Activated CD4-positive, alpha-beta T cell treated with anti-CD3 and anti-CD28 coated beads, Interleukin-2, amount 50 U/mL, for 16 hours (primary cell): ENCODE measurements at places on chromosomes 13 and 19.
A peak's percentile ranks its signal among the peaks of the same experiment; 100 is the strongest.

DNA sequence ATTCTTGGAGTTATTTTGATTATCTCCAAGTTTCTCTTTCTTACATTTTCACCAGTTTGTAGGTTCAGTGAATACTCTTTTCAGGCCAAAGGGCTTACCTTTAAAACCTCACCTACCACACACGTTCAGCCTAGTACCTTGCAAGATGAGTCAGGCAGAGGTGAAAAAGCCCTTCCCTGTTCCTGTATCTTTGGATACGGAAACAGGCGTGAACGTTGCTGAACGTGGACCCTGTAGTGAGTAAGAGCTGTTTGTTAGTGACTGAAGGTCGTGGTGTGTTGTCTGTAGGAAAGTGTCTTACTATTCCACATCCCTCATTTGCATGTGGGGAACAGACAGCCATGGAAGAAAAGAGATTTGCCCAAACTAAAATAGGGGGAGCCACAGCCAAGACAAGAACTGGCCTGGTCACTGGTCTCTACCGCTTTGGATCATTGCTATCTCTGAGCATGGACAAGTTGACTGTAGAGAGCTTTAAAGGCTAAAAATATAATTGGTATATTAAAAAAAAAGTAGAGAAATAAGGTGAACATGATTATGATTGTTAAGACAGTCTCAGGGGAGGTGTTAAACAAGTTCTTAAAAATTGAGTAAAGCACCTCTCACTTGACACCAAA, 3.5 kb downstream of the CEBPG start:
- DNase-seq = no peak

DNA sequence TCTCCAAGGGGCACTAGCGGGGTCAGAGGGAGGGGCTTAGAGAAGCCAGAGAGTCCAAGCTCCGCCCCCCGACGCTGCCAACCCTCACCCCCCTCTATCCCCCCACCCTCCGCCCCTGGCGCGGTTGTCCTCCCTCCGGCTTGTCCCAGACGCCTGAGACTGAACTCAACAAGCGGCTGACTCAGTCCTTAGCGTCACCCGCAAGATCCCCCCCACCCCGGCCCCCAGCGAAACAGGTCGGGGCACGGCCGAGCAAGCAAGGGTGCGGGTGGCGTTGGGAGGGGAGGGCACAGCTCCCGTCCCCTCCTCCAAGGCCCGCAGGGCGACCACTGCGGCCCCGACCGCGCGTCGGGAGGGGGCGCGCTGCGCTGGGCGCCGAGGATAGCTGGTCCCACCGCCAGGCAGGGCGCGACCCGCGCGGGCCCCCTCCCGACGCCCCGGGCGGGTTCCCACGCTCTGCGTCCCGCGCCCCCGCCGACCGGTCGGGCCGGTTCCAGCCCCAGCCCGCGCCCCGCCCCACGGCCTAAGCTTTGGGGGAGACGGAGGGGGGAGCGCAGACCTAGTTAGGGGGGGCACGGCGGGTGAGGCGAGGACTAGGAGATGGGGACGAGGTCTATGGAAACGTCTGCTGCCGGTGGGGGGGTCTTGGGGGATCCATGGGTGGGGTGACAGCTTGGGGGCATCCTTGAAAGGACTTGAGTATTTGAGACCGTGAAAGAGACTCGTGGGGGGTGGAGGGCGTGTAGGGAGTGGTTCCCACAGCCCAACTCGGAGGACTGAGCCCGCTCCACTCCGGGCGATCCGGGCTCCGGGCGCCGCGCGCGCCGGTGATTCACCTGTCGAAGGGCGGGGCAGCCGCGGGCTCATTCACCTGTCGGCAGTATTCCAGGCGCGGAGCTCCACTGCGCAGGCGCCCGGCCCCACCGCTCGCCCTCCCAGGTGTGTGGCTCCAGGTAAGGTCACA, 5.1 kb downstream of the NOTCH3 start:
- DNase-seq = no peak

GRCh38 chr19:29089315-29089870, 123.6 kb downstream of the UQCRFS1 start:
- no peak for DNase-seq

GRCh38 chr19:47280183-47280797, 5.6 kb downstream of the INAFM1 start:
- DNase-seq = peak; percentile 63

DNA sequence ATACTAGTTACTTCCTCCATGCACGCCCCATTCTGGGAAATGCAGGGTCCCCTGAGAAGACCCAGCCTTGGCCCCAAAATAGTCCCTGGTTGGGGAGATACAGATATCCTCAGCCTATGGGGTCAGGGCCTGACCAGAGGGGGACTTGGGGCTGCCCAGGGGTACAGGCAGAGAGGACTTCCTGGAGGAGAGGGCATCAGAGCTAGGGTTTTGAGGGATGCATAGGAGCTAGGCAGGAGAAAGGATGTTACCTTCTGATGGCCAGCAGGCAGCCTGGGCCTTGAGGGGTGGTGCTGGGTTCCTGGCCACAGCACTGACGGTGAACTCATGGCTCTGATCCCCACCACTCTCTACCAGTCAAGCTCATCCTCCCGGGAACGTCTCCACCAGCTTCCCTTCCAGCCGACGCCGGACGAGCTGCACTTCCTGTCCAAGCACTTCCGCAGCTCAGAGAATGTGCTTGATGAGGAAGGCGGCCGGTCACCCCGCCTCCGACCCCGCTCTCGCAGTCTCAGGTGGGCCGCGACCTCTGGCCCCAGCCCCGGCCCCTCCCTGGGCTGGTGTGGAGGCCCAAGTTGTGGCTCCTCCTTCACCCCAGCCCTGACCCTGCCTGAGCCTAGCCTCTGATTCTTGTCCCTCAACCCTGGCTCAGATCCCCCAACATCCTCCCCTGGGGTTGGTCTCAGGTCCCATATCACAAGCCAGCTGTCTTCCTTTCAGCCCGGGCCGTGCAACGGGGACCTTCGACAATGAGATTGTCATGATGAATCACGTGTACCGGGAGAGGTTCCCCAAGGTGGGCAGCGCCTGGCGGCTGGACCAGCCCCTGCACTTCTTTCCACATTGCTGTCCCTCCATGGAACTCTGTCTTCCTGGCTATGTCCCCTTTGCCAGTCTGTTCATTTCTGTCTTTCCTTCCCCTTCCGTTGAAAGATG, 25.6 kb downstream of the MAST3 start:
- DNase-seq = no peak

- no peak for DNase-seq
Measured at GRCh38 chr19:22831211-22831610, 880 bp upstream of the ZNF723 start.

GRCh38 chr19:45152504-45153338, 8.1 kb downstream of the NKPD1 start:
- DNase-seq = peak; percentile 47

GRCh38 chr13:49649244-49649962, 21.1 kb downstream of the ARL11 start:
- no peak for DNase-seq

DNA sequence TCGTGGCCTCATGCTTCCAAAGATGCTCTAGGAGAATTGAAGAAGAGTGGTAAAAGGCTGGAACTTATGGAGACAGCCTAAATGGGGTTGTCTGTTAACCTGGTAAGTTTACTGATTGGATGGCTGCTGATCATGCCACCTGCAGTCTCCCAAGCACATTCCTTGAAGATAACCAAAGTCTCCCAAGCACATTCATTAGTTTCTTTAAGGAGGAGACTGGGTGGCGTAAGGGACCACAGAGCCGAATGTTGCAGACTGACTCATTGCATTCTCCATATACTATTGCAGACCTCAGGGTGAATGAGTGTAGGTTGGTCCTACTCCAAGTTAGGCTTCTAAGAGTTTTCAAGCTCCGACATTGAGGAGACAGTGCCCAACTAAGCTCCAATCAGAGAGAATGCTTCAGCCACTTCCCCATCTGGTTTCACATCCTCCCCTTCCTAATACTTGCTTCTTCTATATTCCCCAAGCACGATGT, at the start of gene IGFL3:
IGFL3 (minus strand) TSS at position 51 of the 478 bp plus-strand sequence; CDS start at position 12, 39 bp downstream.
- DNase-seq = no peak

DNA sequence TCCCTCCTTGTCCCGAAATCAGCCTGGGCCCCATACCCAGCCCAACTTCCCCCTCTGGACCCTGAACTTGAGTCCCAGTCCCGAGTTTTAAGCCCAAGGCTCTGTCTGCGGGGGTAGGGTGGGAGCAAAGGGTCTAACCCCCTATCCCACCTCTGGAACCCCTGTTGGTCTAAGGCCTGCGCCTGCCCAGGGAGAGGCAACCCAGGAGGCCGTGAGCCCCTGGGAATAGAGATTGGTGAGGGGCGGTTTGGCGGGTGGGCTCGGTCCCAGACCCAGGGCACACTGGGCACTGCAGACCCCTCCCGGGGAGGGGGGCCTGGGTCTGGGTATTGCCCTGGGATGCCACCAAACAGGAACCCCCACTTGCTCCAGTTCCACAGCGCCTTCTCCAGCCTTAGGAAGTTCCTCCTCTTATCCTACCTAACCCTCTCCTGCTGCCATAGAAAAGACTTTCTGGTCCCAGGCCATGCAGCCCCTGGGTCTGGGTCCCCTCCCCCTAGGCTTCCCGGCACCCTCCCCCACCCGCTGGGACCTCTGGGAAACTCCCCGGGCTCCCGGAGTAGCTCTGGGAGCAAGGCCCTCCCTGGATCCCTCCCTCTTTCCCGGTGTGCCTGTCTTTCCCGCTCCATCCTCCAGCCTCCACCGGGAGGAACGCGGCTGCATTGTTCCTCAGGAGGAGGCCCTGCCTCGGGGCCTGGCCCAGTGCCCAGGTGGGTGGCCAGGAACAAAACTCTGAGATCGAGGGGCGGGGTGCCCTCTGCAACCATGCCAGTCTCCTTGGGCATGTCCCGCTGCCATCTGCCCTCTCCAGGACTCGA, 33.6 kb upstream of the NANOS3 start:
- no peak for DNase-seq

- no peak for DNase-seq
Measured at GRCh38 chr13:114235697-114236096, 1.0 kb downstream of the CDC16 start.

- DNase-seq = no peak
Measured at GRCh38 chr19:9849791-9850190, 14.7 kb downstream of the PIN1 start.

DNA sequence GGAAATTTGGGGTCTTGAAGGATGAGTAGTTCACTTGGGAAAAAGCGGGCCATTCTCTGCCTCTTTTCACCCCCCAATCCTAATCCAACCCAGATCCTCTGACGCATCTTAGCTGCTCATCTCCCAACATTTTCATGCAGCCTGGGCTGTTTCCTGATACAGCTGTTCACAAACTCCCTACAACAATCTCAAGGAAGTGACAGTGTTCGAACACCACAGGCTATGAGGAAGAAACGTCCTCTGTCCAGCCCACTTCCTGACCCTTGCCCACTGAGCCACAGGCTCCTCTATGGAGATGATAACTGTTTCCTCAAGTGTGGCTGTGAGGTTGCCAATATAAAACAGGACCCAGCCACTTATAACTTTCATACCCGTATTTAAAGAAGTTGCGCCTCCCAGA, 16.2 kb downstream of the LMTK3 start:
- DNase-seq = no peak

DNA sequence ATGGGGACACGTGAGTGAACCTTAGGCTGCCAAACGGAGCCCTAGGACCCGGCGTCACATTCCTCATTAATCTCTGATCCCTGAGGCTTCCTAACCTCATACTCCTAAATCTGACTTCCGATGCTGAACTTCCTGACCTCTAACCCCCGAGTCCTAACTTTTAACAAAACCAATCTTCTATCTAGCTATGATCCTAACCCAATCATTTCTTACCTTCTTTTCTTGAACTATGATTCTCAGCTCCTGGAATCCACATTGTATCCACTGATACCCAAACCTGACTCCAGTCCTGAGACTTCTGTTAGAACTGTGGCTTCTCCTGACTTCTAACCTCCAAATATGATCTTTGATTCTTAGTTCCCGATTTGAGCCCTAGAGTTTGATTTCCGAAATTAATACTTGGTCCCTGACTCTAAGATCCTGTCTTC, 447 bp downstream of the NFKBIB start:
- no peak for DNase-seq

- DNase-seq = no peak
Measured at GRCh38 chr19:29386970-29387369, 138.8 kb upstream of the VSTM2B start.

DNA sequence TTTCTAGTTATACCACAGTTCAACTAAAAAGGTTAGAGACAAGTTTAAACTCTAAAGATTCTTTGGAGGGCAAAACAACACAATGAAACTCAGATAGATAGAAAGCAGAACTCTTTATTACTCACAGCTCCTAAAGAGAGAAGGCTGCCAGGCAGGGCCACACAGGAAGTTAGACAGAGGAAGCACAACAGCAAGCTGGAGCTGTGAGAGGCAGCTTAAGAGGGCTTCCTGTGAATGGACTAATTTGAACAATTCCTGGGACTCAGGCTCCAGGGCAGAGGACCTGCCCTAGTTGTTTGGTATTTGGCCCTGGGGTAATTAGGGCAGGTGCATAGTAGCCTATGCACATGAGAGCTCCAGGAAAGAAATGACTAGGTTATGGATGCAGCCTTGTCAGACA, 803.6 kb downstream of the DIAPH3 start:
- no peak for DNase-seq
